NCI-H524 treated with DMSO at 0.1 percent for 48 hours (cell line): ENCODE measurements at places on chromosomes 1 and 21.
A peak's percentile ranks its signal among the peaks of the same experiment; 100 is the strongest.

DNA sequence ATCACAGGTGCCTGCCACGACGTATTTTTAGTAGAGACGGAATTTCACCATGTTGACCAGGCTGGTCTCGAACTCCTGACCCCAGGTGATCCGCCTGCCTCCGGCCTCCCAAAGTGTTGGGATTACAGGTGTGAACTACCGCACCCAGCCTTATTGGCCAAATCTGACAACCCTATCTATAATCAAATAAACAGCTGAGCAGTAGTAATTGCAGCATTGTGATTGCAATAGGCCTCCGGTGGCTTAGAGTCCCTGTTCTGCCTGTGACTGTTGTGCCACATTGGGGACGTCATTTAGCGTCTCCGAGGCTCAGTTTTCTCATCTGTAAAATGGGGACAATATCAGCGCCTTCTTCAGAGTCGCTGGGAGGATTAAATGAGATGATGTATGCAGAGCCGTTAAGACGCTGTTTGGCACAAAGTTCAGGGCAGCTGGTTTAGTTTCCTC, 569 bp upstream of the CAPN2 start:
- no peak for DNase-seq

- DNase-seq, result no peak
Measured at GRCh38 chr1:1243807-1244191, 2.7 kb downstream of the C1QTNF12 start.

GRCh38 chr1:198167436-198167934, 10.7 kb downstream of the NEK7 start:
- no peak for DNase-seq

- no peak for DNase-seq
Measured at GRCh38 chr1:171663036-171663853, 10.8 kb upstream of the MYOC start.

- peak; percentile 28 for DNase-seq
Measured at GRCh38 chr1:155226910-155227260, 18.4 kb downstream of the MTX1 start.

GRCh38 chr1:171366085-171366484, 52.1 kb downstream of the FMO4 start:
- no peak for DNase-seq

- no peak for DNase-seq
Measured at GRCh38 chr21:39681845-39682244, 63.1 kb upstream of the IGSF5 start.

- DNase-seq, result no peak
Measured at GRCh38 chr1:10728595-10729410, 67.6 kb downstream of the CASZ1 start.

GRCh38 chr1:165823552-165824268, 3.7 kb upstream of the UCK2 start:
- DNase-seq, result no peak
